NCI-H460 (cell line): ENCODE measurements at places on chromosomes 11 and 22.

DNA sequence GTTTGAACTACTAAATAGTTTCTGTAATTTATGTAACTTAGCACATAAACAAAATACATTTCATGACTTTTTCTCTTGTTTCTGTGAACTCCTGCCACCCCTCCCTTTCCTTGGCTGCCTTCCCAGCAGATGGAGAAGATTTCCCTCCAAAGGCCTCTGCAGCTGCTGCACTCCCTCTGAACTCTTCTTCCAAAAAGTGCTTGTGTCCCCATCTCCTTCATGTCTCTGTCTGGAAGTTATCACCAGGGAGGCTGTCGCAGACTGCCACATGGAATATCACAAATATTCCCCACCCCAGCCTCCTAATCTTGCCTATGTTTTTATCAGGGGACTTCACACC, 1068.3 kb downstream of the OPCML start:
- no peak for DNase-seq

DNA sequence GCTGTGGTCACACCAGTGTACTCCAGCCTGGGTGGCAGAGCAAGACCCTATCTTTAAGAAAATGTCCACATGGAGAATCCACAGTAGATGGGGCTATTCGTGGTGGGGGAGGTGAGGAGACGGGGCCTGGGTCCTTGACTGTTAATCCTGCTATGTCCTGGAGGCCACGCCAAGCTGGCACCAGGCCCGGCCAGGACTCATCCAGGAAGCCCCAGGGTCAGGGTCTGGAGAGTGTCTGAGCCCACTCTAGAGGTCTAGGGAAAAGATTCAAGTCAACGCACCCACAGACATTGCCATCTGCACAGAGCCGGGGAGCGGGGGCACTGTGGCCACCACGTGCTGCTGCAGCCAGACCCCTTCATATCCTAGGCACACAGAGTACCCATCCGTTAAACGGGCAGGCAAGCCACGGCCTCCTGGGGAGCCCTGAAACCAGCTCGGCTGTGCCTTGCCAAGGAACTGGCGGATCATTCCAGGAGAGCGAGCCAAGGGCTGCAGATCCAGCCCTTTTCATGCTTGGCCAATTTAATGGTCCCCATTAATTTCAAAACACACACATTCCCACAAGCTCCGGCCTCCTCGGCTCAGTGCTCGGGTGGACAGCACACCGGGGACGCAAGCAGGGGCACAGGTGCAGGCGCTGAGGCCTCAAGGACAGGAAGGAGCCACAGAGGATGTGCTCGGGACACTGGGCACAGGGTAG, 24.7 kb downstream of the MACROD1 start:
- no peak for DNase-seq

GRCh38 chr11:19352771-19353160, 112.0 kb upstream of the E2F8 start:
- no peak for DNase-seq

GRCh38 chr11:27972522-27973170, 135.3 kb downstream of the KIF18A start:
- DNase-seq, result no peak

- no peak for DNase-seq
Observed at GRCh38 chr22:41516462-41516861, 27.8 kb downstream of the POLR3H start.

DNA sequence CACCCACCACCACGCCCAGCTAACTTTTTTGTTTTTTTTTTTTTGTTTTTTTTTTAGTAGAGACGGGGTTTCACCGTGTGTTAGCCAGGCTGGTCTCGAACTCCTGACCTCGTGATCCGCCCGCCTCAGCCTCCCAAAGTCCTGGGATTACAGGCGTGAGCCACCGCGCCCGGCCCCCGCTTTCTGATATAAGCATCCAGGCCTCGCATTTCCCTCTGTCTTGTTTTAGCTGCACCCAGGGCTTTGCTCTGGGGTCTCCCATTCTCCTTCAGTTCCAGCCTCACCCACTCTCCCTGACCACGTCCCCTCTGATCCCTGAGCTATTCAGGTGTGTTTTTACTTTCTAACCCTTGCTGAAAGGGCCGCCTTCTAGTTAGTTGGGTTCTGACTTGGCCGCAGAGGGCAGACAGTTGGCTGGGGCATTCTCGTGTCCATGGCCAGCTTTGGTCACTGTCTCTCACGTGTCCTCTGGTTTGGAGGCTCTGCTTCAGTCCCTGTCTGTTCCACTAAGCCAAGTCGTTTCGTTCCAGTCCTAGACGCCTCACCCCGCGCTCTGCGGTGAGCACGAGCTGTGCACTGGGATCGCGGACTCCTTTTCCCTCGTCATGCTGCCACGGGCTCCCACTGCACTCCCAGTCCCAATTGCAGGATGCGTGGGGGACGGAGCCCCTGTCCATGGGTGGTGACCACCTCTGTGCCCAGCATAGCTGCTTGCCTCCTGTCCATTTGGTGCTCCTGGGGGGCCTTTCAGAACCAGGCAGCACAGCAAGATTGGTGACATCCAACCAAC, 6.0 kb upstream of the TNNT3 start:
- DNase-seq, result no peak

DNA sequence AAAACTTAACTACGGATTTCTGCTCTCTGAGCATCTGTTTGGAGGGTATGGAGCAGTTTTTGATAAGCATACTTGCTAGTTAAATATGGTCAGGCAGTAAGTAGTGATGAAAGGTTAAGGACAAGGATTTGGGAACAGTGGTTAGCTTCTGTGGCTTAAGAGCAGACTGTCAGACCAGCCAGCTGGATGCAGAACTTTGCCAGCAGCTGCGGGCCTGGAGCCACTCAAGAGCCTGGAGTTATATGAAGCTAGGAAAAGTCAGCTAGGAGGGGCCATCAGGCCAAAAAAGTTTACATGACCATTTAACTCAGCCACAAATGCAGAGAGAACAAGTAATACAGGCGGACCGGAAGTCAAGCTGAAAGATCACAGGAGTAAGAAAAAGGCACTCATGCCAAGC, 1817.7 kb downstream of the LRRC4C start:
- no peak for DNase-seq

GRCh38 chr11:9732453-9732852, 68.6 kb downstream of the SWAP70 start:
- DNase-seq, result no peak

GRCh38 chr11:78780889-78781288, 206.2 kb upstream of the NARS2 start:
- no peak for DNase-seq

GRCh38 chr11:110329445-110329844, 33.0 kb upstream of the RDX start:
- no peak for DNase-seq

GRCh38 chr11:92830377-92831155, 138.9 kb upstream of the MTNR1B start:
- no peak for DNase-seq

DNA sequence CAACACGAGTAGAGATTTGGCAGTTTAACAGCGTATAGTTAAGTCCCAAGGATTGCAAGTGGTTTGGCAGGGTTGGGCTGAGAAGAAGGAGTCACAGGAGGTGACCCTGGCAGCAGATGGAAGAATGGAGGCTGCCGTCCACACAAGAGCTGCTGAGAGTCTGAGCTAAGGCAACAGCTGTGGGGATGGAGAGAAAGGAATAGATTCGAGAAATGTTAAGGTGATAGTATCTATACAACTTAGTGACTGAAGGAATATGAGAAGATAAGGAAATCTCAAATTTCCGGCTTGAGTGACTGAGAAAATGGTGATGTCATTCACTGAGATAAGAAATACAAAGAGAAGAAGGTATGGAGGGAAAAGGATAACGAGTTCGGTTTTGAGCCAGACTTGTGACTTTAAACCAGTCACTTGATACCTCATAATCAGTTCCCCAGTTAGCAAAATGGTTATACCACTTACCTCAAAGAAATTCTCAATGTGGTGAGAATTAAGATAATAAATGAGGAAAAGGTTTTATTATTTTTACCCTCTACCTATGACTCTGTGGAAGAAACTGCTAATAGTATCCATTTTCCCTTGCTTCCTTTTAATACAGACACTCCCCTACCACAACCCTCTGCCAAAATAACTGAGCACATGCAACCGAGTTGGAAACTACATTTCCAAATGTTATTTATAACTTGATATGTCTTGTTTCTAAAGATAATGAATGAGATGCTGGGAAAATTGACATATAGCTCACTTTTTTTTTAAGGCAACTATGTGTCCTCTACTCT, 30.7 kb downstream of the FAM168A start:
- no peak for DNase-seq

- no peak for DNase-seq
Observed at GRCh38 chr11:133133606-133134005, 398.7 kb downstream of the OPCML start.

GRCh38 chr22:27918341-27919221, 475 bp downstream of the PITPNB start:
- DNase-seq, result no peak

- no peak for DNase-seq
Observed at GRCh38 chr11:79013509-79013908, 427.3 kb downstream of the TENM4 start.

DNA sequence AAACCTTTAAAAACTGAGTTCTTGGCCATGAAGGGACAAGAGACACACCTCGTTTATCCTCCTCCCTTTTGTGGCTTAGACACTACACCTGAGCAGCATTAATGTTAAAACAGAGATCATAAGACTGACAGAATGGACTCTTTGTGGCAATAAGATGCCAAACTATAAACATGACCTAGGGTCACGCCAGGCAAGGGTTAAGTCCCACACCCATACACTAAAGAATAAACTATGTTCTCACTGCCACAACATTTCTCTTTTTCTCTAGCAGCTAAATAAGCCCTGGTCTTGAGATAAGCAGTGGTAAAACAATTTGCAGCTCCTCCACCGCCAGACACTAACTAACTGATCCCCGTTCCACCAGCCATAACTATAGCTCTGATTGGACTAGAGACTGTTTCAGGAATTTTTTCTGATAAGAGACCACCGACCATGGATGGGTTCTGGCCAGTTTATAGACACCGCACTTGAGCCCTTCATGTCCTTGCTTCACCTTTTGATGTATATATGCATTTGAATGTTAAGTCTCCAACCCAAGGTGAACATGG, 4.9 kb upstream of the SLCO2B1 start:
- no peak for DNase-seq

DNA sequence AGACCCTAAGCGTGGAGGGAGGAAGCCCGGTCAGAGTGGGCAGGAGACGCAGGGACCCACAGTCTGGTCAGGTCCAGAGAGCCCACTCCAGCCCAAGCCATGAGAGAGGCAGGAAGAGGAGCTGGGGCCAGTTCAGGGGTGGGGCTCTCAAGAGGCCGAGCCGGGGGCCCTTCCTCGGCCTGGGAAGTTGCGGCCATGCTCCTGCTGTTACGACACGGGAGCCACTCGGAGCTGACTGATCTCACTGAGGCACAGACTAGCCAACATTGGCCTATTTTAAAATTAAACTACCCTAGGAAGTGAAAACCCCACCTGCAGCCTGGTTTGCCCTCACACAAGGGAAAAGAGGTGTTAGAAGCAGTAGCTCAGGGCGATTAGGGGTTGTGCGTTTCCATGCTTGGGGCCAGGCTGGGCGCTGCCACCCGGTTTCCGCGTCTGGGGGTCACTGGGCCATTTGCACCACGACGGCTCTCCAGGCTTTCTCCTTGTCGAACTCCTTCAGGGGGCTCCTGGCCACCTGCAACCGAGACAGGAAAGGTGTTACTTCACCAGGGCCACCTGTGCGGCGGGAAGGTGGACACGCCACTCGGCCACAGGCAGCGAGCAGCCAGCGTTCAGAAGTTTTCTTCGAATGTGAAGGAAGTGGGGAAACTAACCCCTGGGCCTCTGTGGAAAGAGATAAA, 3.2 kb upstream of the TTLL8 start:
- DNase-seq, result no peak

DNA sequence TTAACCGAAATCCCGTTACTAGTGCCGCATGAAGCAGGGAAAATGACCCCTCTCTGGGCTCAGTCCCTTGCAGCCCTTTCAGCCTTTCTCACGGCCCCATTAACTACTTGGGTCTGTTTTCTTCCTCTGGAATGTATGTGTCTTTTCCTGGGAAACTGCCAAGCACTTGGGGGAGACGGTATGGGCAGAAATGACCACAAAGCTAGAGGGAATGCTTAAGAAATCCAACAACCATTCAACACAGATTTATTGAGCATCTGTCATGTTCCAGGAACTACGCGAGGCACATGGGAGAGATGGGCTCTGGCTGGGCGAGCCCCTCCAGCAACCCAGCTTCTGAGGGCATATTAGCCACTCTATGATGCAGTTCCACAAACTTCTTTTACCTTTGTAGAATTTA, 462.6 kb downstream of the BUD13 start:
- no peak for DNase-seq

GRCh38 chr11:26247340-26247739, 84.6 kb upstream of the ANO3 start:
- no peak for DNase-seq

- no peak for DNase-seq
Observed at GRCh38 chr11:96339706-96340554, 3.1 kb downstream of the MAML2 start.
